Colonic mucosa (tissue), 4 donors: ENCODE measurements at places on chromosomes 6 and 20. TPM values are rescaled to one million over a fixed set of nuclear protein-coding genes. Genes with fewer than 3 reads are reported as not detected.

Gene BHLHE23
- total RNA-seq = not detected

Gene DSP
- 250 TPM for total RNA-seq

Gene SCGN
- 8.1 TPM for total RNA-seq

Gene CCN6
- total RNA-seq = not detected

Gene GGT7
- total RNA-seq = 10.1 TPM

Gene BLCAP
- 103 TPM for total RNA-seq

Gene IL17A
- total RNA-seq = not detected

Gene NFS1
- 45.1 TPM for total RNA-seq

Gene KIF25
- not detected for total RNA-seq

Gene HLA-DPA1
- total RNA-seq = 58.7 TPM

Gene ANKRD66
- total RNA-seq = not detected

Gene SLC32A1
- total RNA-seq = not detected

Gene OPN5
- total RNA-seq = not detected

Gene MSH5
- 34.2 TPM for total RNA-seq

Gene HCK
- total RNA-seq = 3.7 TPM

Gene ULBP3
- 1.8 TPM for total RNA-seq

Gene GLP1R
- not detected for total RNA-seq

Gene ADGRF4
- total RNA-seq = 1.9 TPM

Gene MOG
- not detected for total RNA-seq

Gene WASF1
- total RNA-seq = 4.8 TPM

Gene PROKR2
- not detected for total RNA-seq

Gene RPS6KA2
- 7.8 TPM for total RNA-seq

Gene RBM24
- total RNA-seq = 4.9 TPM

Gene RAET1L
- 0.24 TPM for total RNA-seq

Gene RRAGD
- 4.4 TPM for total RNA-seq

Gene USP49
- 1.7 TPM for total RNA-seq

Gene SLPI
- 113 TPM for total RNA-seq

Gene TMEM200A
- total RNA-seq = 51.4 TPM

Gene SPATA25
- total RNA-seq = 1.5 TPM

Gene WFDC12
- not detected for total RNA-seq

Gene PDSS2
- 35.7 TPM for total RNA-seq

Gene SEL1L2
- not detected for total RNA-seq
